Adrenal gland (tissue), 19 donors: ENCODE measurements at places on chromosomes 13 and 19. TPM values are rescaled to one million over a fixed set of nuclear protein-coding genes. Genes with fewer than 3 reads are reported as not detected.

The CEACAM8 gene
- polyA plus RNA-seq, result not detected

The SMIM24 gene
- not detected for polyA plus RNA-seq

The GNA15 gene
- polyA plus RNA-seq, result 5.8 TPM

The CLASRP gene
- polyA plus RNA-seq, result 39.8 TPM

The SLITRK6 gene
- polyA plus RNA-seq, result 0.10 TPM

The ZNF541 gene
- 11.6 TPM for polyA plus RNA-seq

The KLF5 gene
- 5.3 TPM for polyA plus RNA-seq

The KLK15 gene
- 1.7 TPM for polyA plus RNA-seq

The KIR3DL1 gene
- polyA plus RNA-seq, result 0.09 TPM

The TRPC4 gene
- polyA plus RNA-seq, result 0.74 TPM

The POU2F2 gene
- polyA plus RNA-seq, result 4.2 TPM

The SUPT5H gene
- 107 TPM for polyA plus RNA-seq

The DNAJC15 gene
- 13.5 TPM for polyA plus RNA-seq
